ENCODE measurements at places on chromosomes 5 and 9.

DNA sequence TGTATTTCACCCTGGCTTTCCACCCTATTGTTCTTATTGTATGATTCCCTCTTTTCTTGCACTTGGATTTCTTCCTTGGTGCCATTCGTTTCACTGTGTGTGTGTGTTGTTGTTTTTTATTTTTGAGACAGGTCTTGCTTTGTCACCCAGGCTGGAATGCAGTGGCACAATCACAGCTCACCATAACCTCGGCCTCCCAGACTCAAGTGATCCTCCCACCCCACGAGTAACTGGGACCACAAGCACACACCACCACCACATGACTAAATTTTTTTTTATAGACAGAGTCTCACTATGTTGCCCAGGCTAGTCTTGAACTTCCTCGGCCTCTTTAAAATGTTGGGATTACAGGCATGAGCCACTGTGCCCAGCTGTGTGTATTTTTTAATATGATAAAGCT is 72.0 kb downstream of the MLLT3 start:
- no peak for DNase-seq

GRCh38 chr9:112119225-112120029 is 55.7 kb downstream of the SUSD1 start:
- peak; percentile 65 for DNase-seq

DNA sequence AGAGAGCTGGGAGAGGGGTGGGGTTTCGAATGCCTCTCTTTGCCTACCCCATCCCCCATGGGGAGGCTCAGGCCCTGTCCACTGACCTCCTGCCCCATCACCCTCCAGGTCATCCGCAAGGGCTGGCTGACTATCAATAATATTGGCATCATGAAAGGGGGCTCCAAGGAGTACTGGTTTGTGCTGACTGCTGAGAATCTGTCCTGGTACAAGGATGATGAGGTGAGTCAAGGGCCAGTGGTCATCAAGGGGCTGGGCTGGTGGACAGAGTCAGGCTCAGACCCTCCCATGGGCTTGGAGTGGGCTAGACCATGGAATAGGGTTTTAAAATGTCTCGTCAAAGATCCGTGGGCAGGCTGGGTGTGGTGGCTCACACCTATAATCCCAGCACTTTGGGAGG is 33.7 kb downstream of the GOLGA2 start:
- DNase-seq, result no peak

DNA sequence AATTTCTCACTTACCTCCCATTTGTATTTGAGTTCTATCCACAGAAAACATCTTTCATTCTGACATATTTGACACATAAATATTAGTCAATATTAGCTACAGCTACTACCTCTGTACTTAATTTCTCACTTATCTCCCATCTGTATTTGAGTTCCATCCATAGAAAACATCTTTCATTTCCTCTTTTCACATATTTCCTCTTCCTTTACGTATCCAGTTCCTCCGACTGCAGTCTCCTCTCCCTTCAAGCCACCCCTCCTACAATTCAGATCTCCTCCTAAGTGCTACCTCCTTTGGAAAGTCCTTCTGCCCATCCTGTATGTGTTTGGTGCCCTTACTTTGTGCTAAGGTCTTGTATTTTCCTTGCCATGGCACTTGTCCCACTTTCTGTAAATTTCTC is 1.6 kb downstream of the SREK1IP1 start:
- DNase-seq, result no peak

GRCh38 chr9:87233899-87234455 is 263.7 kb upstream of the DAPK1 start:
- DNase-seq, result no peak

DNA sequence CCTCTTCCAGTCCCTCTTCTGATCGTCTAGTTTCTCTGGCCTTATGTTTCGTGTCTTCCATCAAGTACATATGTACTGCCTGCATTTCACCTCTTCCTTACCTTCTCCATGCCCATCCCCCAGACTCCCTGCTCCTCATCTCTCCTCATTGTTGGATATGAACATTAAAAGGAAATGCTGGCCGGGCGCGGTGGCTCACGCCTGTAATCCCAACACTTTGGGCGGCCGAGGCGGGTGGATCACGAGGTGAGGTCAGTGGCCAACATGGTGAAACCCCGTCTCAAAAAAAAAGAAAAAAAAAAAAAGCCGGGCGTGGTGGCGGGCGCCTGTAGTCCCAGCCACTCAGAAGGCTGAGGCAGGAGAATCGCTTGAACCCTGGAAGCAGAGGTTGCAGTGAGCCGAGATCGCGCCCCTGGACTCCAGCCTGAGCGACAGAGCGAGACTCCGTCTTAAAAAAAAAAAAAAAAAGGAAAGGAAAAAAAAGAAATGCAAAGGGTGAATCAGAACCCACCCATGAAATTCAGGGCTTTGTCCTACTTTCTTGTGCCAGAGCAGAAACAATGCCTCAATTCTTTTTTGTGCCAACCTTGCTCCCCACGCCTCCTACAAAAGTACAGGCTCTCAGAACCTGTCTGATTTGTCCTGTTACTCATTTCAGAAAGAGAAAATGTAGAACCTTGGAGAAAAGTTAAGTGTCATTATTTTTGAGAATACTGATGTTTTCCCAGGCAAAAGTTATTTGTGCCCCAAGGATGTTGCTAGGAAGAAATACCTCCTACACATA is 1.5 kb upstream of the ZFR start:
- DNase-seq, result no peak

DNA sequence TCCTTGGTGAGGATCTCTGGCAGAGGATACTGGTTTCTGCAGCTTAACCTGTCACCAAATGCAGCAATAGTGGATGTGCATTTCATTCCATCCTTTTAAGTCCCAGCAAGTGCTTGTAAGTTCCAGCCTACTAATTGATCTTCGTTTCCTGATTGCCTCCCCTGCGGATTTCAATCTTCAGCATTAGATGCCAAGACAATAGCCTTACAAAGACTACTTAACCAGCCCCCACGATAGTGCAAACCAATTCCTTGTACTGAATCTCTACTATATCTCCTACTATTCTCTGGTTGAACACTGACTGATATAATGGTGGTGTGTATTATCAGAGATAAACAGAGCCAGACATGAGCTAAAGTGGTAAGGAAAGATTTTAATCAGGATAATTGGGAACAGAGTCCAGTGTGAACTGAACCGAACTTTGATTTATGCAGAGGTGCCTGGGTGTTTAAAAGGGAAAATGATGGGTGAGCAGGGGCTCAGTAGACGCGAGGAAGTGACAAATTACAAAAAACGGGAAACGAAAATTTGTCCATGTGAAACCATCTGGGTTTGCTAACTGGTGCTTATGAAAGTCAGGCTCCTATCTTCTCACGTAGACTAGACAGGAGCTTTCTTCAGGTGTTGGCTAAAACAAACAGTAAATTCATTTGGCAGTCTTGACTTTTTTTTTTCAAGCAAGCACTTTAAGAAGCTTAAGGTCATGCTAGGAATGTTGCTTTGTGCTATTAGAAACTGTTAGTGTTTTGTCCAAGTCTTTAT is 106.9 kb upstream of the ST8SIA4 start:
- DNase-seq, result no peak

DNA sequence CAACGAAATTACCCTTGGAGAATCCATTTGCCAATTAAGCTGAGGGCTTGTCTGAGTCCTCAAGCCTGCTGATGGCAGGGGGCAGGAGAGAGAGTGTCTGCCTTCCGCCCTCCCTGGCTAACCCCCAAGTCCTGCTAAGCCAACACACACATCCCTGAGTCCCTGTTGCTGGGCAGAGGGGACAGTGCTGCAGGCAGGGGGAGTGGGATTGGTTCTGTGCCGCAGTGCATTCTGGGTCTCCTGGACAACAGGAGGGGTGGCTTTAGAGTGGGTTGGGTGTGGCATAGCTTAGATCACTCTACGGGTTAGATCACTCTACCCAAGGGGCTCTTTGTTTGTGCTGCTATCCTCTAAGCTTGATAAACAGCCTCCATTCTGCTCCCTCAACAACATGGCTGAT is 427.7 kb downstream of the CDK5RAP2 start:
- no peak for DNase-seq

DNA sequence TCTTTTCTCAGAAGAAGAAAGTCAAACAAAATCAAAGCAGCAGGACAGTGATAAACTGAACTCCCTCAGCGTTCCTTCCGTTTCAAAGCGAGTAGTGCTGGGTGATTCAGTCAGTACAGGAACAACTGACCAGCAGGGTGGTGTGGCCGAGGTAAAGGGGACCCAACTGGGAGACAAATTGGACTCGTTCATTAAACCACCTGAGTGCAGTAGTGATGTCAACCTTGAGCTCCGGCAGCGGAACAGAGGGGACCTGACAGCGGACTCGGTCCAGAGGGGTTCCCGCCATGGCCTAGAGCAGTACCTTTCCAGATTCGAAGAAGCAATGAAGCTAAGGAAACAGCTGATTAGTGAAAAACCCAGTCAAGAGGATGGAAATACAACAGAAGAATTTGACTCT is 2.7 kb downstream of the CAMLG start:
- no peak for DNase-seq

DNA sequence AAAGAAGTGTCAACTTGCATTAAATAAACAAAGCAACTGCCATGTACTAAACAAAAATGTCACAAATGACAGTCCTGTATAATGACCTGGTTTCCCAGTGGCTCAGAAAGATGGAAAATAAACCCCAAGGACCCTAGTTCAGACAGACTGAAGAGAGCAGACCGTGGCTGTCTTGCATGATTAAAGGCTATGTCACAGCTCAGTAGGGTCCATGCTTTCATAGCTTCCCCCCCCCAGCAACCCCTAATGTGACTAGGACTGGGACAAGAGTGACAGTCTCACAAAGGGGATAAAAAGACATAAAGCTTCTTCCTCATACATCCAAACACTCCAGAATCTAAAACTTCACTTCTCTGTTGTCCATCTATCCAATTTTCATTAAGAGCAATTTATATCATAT is 113.6 kb downstream of the NR6A1 start:
- no peak for DNase-seq
